ENCODE measurements at places on chromosomes 16 and 17.

- DNase-seq = no peak
Observed at GRCh38 chr16:20744922-20745440, 3.4 kb upstream of the THUMPD1 start.

DNA sequence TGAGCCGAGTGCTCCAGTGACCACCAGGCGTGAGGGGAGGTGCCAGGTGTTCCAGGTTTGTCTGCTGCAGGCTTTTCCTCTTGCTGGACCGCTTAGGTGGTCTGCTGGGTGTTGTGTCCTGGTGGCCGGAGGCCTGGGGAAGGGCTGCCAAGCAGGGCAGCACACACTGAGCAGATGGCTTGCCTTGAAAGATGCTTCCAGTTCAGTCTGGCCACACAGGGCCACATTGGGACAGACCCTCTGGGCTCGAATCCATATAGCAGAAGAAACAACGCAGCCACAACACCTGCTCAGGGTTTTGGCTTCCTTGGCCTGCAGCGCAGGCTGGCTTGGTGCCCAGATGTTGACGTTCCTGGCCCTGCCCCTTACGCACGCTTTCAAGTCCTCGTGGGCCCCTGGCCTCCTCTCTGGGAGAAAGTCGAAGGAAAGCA lies 24.8 kb downstream of the GINS2 start:
- no peak for DNase-seq

DNA sequence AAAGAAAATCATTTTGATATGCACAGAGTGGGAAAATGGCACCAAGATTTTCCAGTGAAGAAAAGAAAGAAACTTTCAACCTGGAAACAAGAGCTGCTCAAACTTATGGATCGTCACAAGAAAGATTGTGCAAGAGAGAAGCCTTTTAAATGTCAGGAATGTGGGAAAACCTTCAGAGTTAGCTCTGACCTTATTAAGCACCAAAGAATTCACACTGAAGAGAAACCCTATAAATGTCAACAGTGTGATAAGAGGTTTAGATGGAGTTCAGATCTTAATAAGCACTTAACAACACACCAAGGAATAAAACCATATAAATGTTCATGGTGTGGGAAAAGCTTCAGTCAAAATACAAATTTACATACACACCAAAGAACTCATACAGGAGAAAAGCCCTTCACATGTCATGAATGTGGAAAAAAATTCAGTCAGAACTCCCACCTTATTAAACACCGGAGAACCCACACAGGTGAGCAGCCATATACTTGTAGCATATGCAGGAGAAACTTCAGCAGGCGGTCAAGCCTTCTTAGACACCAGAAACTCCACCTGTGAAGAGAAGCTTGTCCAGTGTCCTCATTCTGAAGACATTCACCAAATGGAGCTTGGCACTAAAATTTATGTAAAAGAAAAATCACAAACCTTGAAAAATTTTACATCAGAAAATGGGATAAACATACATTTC lies 12.2 kb downstream of the ZNF75A start:
- no peak for DNase-seq

DNA sequence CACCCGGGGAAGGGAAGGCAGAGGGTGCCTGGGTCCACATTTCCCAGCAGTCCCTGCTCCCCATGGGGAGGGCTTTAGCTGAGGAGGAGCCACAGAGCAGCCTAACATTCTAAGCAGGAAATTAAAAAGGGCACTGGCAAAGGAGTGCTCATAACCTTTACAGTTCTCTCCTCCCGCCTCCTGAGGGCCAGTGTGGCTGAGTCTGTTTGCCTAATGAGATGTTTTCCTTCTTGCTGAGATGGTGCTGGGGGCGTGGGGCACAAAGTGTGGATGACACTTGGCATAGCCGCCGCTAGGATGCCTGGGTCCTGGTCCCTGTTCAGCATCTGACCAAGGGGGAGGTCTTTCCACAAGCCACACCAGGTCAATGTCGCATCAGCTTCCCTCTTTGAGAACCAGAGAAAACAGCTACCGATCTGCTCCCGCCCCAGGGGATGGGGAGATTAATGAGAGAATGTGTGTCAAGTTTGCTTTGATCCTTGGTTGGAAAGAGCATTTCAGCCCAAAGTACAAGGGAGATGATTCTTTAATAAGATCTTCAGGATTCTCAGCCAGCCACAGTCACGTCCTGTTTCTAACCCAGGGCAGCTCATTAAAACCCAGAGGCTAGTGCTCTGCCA lies 5.8 kb downstream of the KIF18B start:
- DNase-seq = no peak

GRCh38 chr16:72051818-72052217 lies 2.5 kb upstream of the HP start:
- no peak for DNase-seq

- no peak for DNase-seq
Observed at GRCh38 chr17:11241611-11242226, 706 bp downstream of the SHISA6 start.

DNA sequence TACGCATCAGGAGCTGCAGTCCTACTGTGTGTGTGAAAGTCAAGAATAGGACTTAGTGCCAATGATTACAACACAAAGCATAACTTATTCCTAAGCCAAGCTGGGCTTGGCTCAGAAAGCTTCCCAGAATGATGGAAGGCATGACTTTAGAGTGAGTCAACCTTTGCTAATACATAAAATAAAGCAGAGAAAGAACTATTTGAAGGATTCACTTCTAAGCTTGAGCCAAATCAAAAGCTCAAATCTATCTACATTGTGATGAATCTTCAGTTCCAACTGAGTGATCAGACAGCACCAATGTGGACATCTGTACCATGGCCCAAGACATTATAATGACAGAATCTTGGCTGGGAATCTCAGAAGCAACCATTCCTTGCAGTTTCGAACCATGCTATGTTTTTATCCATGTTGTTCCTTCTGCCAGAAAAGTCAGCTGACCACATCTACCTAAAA lies 41.4 kb downstream of the SMG6 start:
- DNase-seq = no peak

GRCh38 chr16:49704586-49705155 lies 151.2 kb downstream of the ZNF423 start:
- DNase-seq = no peak

GRCh38 chr16:71217506-71217905 lies 13.0 kb downstream of the HYDIN start:
- no peak for DNase-seq

DNA sequence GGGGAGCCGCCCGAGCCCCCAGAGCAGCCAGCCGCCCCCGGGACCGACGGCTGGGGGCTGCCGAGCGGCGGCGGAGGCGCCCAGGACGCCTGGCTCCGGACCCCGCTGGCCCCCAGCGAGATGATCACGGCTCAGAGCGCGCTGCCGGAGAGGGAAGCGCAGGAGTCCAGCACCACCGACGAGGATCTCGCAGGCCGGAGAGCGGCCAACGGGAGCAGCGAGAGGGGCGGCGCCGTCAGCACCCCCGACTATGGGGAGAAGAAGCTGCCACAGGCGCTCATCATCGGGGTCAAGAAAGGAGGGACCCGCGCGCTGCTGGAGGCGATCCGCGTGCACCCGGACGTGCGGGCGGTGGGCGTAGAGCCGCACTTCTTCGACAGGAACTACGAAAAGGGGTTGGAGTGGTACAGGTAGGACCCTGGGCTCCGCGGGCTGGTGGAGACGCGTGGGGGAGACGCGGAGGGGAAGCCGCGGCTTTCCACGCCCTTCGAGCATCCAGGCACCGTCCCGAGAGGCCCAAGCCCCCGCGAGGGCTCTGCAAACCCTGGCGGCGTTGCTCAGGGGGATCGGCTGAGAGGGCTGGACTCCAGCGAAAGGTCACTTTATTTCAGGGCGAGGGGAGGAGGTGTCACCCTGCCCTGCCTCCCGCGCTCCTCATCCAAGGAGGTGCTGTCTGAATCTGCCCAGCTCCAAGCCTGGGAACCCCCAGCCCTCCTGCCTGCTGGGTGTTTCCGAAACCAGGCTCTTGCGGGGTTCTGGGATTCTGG lies 1.2 kb downstream of the HS3ST4 start:
- no peak for DNase-seq

DNA sequence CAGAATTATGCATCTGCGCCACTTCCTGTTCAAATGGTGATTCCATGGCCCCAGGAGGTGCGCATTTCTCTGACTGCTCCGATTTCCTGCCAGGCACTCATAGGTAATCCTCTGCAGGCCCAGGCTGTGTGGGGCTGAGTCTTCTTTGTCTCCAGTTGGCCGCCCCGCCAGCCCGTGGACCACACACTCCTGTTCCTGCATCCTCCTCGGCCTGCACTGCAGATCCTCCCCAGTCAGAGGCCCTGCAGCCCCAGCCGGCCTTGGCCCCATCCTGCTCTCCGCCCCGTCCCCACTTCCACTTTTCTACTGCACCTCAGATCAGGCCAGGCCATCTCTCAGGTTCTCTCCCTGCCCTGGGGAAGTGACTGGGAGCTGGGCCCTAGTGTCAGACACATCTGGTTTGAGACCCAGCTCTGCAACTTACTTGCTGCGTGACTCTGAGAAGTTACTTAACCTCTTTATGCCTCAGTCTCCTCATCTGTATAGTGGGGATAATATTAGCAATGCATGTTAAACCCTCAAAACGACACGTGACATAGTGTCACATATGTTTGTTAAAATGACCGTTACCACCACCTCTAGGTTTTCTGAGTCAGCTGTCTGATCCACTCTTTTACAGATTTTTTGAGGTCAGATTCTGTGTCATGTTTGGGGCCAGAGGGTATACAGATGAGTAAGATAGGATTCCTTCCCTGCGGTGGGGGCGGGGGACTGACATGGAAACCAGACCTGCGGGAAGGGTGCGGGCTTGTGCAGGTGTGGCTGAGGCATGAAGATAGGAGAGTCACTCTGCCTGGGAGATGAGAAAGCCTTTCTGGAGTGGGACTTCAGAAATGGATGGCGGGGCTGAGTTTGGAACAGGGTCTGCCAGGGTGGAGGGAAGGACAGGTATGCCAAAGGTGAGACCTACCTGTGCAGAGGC lies 12.8 kb downstream of the RAB11FIP4 start:
- no peak for DNase-seq

DNA sequence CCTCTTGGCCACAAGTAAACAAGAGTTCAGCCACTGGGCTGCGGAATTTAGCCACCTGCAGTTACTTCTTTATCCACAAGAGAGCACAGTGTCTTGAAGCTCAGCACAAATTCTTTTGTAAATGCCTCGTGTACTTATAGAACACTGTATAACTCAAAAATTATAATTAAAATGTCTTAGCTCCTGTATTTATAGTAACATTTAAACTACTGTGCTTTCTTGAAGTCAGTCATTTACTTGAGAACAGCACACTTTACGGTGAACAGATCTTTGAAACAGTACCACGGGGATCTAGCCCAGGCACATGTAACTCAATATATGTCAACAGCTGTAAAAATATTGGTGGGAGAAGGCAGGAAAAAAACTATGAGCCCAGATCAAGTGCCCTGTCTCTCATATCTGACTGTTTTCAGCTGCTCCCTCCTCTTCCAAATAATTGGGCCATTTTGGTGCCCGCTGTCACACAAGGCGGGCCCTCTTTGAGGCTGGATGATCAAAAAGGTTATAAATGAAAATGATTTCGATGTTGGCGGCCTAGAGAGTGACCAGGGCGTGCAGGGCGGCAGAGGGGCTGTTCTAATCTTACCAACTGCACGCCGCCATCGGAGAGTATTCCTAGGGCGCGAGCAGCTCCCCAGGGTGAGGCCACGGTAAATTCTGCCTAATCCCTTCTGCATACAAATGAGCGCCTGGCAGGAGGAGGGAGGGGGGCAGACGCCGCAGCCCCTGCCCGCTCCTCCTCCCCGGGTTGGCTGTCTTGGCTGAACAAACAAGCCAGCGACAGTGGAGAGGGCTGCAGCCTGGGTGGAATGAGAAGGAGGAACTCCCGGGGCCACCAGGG lies 183.2 kb downstream of the C16orf78 start:
- no peak for DNase-seq

DNA sequence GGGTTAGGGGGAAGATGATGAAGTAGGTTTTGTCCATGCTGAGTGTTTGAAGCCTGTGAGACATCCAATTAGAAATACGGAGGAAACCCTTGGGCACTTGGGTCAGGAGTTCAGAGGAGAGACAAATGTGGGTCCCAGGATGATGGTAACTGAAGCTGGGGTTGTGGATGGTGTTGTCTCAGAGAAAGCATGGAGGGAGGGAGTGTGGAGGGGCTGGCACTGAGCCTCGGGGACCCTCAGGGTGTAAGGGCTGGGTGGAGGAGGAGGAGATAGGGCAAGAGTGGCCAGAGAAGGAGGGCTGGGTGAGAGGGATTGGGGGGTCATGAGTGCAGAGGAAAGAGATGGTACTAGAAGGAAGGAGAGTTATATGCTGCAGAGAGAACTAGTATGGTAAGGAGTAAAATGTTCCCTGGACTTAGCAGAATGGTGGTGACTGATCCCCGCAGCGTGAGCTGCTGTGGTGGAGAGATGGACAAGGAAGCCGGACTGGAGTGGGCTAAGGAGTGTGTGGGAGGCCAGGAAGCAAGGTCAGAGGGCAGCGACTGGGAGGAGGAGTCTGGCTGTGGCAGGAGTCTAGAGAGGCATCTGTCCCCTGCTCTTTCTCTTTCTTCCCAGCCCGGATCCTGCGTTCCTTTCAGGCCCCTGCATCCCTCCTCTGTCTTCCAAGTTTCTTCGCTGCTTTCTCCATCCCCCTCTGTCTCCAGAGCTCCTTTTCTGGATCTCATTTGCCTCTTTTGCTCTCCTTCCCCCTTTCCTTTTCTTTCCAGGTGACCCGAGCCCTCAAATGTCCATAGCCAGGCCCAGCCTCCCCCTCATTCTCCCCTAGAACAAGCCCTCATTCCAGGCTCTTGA lies 3.9 kb upstream of the COL1A1 start:
- no peak for DNase-seq

- no peak for DNase-seq
Observed at GRCh38 chr17:76822184-76822778, 45.9 kb upstream of the MGAT5B start.

DNA sequence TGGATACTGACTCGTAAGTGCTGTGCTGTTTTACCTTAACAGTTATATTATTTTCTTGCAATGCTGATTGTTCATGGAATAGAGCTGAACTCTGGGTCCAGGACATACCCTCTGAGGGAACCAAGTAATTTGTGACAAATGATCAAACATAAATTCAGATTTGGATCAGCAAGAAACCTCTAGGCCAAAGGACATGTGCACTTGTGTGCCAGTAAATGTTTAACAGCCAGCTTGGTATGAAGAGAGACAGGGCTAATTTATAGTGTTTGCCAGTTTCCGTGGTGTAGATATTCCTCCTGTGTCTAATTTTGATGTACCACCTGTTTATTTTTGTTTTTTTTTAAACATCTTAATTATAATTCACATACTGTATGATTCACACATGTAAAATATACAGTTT lies 30.8 kb upstream of the MRC2 start:
- DNase-seq = no peak

DNA sequence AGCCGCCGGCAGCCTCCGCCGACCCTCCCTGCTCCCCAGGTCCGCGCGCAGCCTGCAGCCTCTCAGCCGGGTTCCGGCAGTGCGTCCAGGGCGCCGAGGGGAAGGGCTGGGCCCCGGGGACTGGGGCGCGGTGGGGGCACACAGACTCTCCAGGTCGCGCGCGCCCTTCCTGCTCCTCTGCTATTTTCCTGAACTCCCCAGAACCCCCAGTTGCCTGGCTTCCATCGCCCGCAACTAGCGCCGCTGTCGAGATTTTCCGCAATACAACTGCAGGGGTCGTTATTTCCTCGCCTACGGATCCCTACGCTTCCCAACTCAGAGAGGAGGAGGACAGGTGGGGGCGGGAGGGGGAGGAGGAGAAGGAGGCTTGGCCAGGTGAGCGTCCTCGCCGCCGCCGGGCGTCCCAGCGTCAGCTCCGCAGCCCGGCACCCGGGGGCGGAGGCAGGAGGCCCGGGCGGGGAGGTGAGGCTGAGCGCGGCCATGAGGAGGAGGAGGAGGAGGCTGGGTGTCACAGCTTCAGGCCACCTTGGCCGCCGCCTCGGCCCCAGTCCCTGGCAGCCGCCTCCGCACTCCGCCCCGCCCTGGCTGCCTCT lies at the start of gene CA10:
CA10 (minus strand) TSS at position 265 of the 593 bp plus-strand sequence.
- no peak for DNase-seq
